ENCODE measurements at places on chromosomes 3 and 15.
A peak's percentile ranks its signal among the peaks of the same experiment; 100 is the strongest.

- DNase-seq = no peak
Measured at GRCh38 chr3:11808231-11808630, 38.5 kb downstream of the TAMM41 start.

DNA sequence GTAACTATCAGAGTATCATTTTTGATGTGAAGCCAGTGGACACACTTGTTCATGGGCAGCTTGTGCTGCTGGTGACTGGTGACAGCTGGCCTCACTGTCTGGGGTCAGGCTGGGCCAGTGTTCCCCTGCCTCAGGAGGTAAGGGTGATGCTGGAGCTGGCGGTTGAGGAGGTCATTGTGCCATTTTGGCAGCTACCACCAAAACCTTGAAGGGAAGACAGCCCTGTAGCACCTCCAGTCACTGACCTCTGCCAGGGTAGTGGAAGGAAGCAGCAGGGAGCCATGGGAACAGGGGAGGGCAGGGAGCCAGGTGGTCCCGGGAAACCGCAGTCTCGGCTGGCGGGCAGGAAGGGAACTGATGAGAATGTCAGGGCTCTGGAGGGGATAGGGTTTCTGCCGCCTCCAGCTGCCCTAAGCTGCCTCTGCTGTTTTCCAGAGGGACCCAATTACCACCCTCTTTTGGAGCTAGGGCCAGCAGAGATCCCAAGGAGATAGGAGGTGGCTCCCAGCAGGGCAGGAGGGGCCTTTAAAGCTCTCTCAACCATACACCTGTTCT lies 24.8 kb downstream of the FOXL2NB start:
- DNase-seq = no peak

DNA sequence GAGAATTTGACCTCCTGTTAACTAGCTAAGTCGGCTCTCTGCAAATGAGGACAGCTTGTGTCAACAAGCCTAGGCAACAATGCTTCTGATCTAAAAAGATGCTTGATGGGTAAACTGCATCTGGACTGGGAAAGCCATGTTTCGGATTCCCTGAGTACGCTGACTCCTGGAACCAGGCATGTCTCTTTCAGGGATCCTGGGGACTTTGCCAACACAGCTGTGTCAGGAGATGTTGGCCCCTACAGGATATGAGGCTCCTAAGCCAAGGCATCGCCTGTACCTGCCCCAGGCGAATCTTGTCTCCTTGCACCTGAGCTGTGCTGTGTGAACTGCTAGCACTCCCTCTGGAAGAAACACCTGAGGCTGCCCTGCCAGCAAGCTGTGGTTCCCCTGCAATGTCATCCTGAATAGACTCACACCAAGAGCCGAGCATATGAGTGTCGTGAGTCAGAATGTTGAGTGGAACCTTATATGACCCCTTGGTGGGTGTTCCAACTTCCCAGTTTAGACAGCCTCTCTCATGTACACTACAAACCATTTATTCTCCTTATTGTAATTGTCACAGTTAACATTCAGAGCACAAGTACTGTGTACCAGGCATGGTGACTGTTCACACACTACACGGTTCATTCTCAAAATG lies 17.0 kb downstream of the EOGT start:
- DNase-seq = no peak

GRCh38 chr15:96347181-96348111 lies 16.9 kb downstream of the NR2F2 start:
- DNase-seq = peak; percentile 48

DNA sequence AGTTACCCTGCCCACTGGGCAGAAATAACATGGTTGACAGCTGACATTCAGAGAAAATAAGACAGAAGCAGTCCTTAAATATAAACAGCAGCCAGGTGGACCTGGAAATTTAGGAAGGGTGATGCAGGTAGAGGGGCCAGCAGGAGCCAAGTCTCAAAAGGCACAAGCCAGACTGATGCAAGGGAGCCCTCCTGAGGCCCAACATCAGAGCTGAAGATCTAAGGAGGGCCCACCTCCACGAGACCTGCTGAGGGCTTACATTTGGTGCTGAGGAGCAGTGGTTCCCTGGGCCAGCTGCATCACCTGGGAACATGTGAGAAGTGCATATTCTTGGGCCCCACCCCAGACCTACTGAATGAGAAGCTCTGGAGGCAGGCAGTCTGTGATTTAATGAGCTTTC lies 105.5 kb upstream of the TRIM42 start:
- no peak for DNase-seq

GRCh38 chr15:91965501-91966193 lies 112.1 kb downstream of the SLCO3A1 start:
- DNase-seq = peak; percentile 80

DNA sequence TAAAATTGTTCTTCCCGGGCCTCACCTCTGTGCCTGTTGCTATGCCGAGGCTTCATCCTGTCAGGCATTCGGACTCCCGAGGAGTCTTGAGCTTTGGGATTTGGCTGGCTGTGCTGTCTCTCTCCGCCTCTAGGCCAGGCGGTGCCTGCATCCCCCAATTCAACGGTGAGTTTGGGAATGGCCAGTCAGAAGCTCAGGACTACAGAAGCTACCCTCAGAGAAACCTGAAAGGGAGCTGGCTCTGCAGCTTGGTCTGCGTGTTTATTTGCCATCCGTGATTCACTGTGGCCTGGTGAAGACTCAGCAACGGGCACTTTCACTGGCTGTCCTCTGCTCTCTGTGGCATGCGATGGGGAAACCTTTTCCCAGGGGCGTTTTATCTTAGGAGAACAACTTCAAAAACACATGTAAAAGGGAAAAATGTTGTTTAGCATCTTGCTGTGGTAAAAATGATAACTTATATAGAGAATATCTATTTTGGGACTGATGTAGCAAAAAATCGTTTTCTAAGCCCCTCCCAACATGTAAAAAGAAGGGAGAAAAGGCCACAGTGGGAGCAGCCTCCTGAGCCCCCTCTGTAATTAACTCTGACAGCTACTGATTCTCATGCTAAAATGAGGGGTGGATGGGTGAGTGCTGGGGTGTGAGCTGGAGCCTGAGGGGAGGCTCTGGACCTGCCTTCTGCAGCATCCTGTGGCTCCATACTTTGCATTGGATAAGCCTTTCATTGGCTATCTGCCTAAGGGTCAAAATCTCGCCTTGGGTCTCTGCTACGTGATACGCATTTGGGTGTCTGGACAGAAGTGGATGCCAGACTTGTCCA lies 103.4 kb upstream of the KLHL25 start:
- no peak for DNase-seq

DNA sequence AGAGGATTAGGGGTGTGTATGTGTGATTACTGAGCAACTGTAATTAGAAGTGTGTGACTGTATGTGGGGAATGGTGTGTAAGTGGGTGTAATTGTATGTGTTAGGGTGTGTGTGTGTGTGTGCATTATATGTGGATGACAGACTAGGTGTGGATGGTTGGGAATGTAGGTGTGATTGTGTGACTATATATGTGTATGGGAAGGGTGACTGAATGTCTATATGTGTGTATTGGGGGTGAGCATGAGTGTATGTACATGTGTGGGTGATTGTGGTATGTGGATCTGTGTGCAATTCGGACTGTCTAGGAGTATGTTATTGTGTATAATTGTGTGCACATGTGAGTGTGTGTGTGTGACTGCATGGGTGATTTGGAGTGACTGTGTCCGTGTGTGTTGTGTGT lies 43.2 kb upstream of the SMAD6 start:
- DNase-seq = no peak

DNA sequence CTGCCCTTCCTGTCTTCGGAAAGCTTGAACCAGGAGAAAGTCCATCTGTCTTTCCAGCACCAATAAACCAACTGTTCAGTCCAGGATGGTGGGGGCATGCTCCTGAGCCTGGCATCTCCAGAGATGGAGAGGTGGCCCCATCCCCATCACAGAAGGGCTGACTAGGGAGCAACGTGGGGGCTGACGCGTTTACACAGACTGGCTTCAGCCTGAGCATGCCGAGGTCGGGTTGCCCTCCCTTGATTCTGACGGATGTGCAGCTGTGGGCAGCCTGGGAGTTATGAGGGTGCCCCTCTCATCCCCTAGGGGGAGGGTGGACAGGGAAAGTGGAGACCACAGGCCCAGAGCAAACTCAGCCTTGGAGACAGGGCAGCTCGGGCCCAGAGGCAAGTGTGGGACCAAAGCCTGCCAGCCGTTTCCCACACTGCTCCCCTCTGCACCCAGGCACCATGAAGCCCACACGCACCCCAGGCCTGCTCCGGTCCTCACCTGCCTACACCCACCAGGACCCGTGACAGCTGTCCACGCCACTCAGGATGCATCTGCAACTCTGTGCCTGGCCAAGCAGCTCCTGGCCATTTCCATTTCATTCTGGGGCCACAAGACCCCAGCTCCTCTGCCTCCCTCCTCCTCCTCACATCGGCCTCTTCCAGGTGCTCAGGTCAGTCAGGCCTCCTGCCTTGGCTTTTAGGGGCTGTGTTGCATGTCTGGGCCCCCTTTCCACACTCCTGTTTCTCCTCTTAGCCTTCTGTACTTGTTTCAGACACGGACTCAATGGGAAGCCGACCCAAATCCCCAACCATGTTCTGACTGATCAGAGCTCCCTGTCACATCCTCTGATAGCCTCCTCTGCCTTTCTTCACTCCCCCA lies 48.2 kb upstream of the SLC41A3 start:
- DNase-seq = peak; percentile 42

DNA sequence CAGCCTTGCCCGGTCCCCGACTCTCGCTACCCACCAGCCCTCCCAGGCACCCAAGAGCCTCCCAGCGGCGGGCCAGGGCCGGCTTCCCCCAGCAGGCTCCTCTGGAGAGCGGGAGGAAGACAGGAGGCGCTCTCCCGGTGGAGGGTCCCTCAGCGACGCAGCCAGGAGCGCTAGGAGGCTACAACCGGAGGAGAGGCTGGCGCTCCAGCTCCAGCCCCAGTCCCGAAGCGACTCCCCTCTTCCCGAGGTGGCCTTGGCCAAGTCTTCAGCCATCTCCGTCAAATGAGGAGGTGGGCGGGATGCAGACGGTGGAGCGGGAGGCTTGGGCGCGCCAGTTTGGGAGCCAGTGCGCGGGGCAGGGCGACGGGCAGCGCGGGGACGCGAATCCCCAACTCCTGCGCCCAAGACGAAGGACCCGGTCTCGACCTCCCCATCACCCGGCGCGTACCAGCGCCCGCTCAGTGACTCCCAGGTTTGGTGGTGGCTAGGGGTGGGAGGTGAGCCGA lies 722 bp downstream of the CHRNA3 start:
- no peak for DNase-seq

DNA sequence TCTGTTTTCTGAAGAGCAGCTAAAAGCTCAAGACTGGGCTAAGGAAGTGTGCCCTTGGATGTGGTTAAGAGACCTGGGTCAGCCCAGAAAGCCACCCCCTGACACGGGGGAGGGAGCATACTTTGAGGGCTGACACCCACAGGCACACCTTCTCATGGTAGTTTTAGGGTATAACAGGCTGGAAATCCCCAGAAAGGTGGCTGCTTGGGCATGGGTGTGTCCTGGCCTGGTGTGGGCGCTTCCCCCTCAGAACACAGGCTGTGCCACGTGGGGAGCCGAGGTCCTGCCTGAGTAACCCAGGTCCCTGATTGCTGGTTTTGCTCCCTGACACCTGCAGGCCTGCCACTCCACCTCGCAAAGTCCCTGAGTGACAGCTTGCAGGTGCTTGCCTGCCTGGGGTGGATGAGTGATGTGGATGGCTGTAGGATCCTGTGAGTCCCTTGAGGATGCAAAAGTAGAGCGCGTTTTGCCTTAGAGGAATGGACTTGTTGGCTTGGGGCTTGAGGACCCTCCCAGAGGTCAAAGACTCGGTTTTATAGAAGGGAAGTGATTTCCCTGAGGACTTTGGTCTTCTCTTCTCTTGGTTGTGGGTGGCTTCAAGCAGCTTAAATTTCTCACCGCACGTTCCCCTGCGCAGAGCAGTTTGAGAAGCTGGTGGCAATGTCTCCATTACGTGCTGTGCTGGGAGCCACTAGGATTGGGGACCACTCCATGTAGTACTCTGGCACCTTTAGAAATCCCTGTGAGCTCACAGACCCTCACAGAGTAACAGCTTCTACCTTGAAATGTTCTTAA lies 94.4 kb downstream of the DNASE1L3 start:
- DNase-seq = no peak

DNA sequence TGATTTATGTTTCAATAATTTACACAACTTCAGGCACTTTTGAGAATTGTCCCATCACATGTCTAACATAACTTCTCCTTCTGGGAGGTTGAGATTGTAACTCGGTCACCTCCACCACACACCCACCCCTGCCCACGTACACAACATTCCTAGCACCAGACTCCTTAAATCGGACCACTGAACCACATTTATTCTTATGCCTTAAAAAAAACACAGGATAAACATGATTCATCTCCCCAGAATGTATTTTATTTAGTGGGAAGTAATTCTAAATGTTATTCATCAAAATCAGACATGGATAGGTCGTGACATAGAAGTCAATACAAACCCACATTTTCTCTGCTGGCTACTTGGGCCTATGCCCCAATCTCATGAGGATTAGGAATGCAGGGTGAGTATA lies 3.0 kb downstream of the SNTN start:
- DNase-seq = no peak

- DNase-seq = no peak
Measured at GRCh38 chr3:100540791-100541334, 48.4 kb downstream of the TMEM45A start.

DNA sequence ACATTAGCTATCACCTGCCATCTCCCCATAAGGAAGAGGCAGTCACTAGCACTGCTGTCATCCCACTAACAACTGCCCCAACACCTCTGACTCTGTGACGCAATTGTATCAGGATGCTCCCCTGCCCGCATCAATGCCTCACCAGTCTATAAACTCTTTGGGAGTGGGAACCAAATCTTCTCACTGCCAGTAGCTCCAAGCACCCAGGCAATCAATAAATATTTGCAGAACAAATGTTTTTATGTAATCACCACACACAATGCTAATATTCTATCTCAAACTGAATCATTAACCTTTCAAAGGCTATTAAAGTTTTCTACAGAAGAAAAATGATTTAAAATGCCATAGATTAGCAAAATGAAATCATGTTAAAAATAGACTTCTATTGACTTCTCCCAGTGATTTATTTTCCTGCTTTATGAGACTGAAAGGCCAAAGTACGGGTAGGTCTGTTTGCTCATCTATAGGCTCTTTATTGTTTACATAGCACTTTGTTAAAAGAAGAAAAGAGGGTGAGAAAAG lies 131.3 kb downstream of the PLD1 start:
- no peak for DNase-seq

- DNase-seq = no peak
Measured at GRCh38 chr3:112124907-112125607, 8.0 kb downstream of the GCSAM start.

DNA sequence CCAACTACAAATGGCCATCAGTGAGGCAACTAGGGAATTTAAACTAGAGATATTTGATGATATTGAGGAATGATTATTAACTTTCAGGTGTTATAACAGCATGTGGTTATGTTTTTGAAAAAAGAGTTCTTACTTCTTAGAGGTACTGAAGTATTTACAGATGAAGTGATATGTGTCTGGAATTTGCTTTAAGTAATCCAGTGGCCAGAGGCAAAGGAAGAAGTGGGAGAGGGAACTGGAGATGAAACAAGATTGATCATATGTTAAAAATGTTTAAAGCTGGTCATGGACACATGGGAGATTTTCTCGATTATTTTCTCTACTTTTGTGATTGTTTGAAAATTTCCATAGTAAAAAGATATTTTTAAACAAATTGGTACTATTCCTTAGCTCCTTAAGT lies 53.3 kb upstream of the SLCO2A1 start:
- no peak for DNase-seq

GRCh38 chr3:107429320-107430181 lies 52.3 kb downstream of the CCDC54 start:
- peak; percentile 83 for DNase-seq
